ENCODE measurements at places on chromosomes 2 and 18.
A peak's percentile ranks its signal among the peaks of the same experiment; 100 is the strongest.

DNA sequence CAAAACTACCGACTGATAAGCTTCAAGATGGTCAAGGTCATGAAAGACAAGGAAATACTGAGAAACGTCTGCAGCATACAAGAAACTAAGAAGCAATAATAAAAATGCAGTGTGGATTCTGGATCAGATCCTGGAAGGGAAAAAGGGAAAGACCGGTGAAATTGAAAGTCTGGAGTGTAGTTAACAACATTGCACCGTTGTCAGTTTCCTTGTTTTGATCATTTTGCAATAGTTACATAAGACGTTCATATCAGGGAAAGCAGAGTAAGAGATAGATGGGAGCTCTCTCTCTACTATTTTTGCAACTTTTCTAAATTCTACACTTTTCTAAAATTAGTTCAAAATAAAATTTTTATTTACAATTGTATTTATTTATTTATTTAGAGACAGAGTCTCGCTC is 15.0 kb upstream of the ZNF407 start:
- DNase-seq, result no peak

- DNase-seq, result peak; percentile 21
Measured at GRCh38 chr2:197813093-197813787, 8.8 kb downstream of the PLCL1 start.

DNA sequence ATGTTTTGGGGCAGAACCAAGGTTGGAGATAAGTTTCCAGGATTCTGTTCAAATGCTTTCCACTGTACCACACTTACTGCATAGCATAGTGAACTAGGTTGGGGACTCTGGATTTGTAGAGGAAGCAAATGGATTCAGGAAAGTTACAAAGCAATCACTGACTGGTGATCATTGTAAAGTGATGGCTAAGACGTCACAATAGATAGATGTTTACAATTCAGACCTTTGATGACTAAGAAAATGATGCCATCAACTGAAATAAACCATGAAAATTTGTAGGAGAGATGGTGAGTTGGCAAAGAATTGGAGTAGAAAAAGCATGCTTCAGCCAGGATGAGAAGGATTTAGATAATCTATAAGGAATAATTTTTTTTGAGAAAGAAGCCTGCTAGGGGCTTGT is 178.0 kb downstream of the UBE2E3 start:
- DNase-seq, result no peak

DNA sequence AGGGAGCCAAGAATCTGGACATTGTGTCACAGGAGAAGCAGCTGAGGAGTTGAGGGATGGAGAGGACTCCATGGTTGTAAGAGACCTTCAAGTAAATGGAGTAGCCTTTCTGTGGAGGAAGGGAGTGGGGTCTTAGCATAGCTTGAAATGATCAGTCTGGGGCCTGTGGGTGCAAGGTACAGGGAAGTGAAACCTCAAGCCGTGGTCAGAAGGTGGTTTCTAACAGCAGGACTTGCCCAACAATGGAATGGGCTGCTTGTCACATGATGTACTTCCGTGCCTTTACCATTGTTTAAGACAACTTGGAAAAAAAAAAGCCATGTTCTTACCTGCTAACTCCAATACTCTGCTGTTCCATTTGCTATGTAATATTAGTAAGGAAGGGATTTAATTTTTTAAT is 140.7 kb downstream of the LDLRAD4 start:
- no peak for DNase-seq

- no peak for DNase-seq
Measured at GRCh38 chr2:160289831-160290230, 89.8 kb upstream of the ITGB6 start.

GRCh38 chr2:85156619-85157018 is 23.4 kb downstream of the TCF7L1 start:
- DNase-seq, result no peak

DNA sequence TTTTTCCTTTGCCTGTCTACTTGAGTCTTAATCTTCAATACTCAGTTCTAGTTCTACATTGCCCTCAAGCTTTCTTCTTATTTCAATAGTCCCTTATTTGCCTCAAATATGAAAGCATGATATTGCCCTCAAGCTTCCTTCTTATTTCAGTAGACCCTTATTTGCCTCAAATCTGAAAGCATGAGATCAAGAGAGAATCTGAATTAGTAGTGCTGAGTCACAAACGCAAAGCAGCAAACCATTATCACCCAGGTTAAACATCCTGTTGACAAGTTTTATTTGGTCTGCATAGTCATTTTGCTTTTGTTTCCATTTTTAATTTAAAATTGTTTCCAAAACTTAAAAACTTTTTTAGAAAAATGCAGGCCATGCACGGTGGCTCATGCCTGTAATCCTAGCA is 583.3 kb upstream of the FSHR start:
- no peak for DNase-seq

DNA sequence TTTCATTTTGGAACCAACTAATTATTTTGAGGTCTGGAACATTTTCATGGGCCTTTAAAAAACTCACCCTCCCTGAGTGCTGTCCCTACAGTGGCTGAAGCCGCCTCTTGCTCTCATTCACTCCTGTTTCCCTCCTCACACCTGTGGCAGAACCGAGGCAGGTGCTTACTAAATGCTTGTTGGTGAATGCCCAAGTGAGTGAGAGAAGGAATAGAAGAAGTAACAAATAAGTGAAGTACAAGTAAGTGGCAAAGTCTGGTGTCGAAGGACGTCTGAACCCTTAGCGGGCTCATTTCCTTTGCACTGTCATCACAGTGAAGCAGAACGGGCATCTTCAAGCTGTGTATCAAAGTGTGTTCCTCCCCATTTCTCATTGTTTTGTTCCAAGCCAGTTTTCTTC is 135.2 kb downstream of the RHBDD1 start:
- DNase-seq, result no peak

DNA sequence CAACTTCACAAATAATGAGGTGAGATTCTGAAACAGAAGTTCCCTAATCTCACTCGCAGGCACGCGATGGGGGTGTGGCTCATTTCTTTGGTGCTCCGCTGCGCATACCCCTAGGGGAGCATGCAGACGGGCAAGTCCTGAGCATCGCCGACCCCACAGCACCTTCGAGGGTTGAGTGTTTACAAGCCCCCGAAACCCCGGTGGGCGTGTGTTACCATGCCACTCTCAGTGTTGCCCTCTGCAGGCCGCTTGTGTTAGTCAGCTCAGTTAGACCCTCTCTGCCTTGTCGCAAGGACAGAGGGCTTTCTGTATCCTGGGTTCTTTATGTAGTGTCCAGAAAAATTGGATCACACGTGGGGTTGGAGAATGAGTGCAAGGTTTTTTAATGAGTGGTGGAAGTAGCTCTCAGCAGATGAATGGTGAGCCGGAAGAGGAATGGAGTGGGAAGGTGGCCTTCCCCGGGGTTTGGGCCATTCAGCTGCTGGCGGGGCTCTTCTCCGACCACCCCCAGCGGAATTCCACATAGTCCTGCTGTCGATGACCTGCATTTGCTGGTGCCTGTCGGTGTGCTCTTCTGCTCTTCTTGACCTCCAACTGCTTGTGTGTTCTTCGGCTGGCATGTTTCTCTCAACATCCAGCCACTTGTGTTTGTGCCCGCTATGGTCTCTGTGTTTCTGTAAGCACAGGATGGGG is 191.3 kb downstream of the RPRM start:
- DNase-seq, result no peak
